ENCODE measurements at places on chromosomes 16 and 17.

DNA sequence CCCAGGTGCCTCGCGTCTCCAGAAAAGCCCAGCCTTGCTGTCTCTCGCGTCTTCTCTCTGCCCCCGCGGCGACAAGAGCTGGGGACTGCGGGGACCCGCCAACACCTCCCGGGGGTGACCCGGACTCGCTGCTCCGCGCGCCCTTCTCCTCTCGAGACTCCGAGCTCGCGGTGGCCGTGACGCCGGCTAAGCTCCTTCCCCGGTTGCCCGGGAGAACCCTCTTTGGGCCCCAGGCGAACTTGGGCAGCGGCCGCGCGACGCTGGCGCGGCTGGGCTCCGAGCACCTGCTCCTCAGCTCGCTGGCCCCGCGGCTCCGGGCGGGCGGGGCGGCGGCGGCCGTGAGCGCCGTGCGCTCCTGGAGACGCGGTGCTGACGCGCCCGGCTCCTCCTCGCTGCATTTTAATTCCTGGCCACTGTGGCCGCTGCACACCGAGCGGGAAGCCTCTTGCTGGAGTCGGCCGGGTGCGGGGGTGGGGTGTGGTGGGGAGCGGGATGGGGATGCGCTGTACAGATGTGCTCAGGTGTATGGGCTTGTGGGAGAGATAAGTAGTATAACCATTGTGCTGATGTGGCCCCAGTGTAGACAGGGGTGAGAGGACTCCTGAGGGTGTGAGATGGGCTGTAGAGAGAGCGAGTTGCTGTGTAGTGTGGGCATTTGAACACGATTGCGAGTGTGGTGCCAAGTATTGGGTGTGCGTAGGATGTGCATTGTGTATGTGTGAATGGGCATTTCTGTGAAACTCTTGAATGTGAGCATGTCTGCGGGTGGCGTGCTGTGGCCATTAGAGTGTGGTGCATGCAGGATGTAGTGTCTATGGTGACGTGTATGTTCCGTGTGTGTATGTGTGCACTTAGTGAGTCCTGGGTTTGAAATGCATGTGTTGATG lies at the start of gene ASIC2:
TSS of gene ASIC2 (minus strand) at position 315 of the 887 bp plus-strand sequence.
- DNase-seq = no peak

- DNase-seq = no peak
Measured at GRCh38 chr16:28318042-28318744, 25.9 kb downstream of the SBK1 start.

- DNase-seq = no peak
Measured at GRCh38 chr17:79590523-79590860, 20.4 kb downstream of the RBFOX3 start.

DNA sequence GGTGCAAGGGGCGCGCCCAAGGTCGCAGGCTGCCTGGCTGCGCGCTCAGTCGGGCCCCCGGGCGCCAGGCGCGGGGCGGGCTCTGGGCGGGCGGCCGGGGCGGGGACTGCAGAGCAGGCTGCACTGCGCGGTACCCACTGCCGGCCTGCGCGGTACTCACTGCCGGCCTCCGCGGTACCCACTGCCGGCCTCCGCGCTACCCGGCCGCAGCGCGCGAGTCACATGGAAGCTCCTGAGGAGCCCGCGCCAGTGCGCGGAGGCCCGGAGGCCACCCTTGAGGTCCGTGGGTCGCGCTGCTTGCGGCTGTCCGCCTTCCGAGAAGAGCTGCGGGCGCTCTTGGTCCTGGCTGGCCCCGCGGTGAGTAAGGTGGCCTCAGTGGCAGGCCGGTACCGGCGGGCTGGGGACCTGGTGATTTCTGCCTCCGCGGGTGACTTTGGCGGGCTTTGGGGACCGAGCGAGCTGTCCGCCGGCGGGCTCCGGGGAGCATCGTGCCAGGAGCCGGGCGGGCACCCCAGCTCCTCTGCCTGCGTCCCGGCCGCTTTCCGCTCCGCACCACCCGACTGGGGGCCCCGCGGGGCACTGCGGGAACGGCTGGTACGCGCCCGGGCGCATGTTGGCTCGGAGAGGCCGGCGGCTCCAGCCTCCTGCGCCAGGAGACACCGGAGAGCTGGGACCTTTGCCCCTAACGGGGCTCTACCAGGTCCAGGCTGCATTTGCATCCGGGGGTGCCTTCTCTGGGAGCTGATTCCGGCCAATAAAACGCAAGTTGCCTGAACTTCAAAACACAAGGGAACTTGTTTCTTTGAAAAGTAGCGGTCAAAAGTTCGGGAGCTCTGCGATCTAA lies at the start of gene SLC47A1:
TSS of gene SLC47A1 (plus strand) at position 137 of the 844 bp plus-strand sequence. CDS start at position 223, 86 bp downstream.
- no peak for DNase-seq

GRCh38 chr17:16027708-16028584 lies 28.3 kb downstream of the TTC19 start:
- peak; percentile 48 for DNase-seq

GRCh38 chr16:77637940-77638339 lies 84.4 kb upstream of the NUDT7 start:
- no peak for DNase-seq

GRCh38 chr17:46002311-46002972 lies 3.4 kb downstream of the STH start:
- DNase-seq = peak; percentile 57

GRCh38 chr17:56601591-56601990 lies 8.1 kb downstream of the NOG start:
- no peak for DNase-seq

GRCh38 chr17:49285716-49286115 lies 55.1 kb upstream of the PHOSPHO1 start:
- no peak for DNase-seq

GRCh38 chr17:10523064-10523463 lies 4.7 kb upstream of the MYH1 start:
- DNase-seq = no peak

DNA sequence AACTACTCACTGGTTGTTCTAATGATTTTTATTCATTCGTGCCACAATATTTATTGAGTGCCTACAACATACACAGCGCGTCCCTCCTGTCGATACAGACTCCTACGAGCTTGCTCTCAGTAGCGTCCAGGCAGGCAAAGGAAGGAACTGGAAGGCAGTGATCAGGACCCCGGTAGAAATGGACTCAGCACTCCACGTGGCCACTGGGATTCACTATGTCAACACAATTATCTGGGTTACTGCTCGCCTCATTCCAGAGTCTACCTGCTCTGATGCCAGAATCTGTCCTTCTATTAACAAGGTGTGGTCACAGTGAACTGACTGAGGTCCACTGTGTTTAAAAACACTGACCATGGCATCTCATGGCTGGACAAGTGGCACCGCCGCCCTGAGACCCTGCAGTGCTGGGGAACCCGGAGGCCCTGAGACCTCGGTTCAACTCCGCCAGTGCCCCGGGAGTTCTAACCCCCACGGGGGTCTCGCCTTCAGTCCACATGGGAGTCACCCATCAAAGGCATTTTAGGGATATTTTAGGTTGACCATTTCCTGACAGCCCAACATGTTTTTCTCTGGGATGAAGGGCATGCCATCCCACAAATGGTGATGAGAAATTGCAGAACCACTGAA lies 71.4 kb downstream of the ZFHX3 start:
- DNase-seq = no peak

DNA sequence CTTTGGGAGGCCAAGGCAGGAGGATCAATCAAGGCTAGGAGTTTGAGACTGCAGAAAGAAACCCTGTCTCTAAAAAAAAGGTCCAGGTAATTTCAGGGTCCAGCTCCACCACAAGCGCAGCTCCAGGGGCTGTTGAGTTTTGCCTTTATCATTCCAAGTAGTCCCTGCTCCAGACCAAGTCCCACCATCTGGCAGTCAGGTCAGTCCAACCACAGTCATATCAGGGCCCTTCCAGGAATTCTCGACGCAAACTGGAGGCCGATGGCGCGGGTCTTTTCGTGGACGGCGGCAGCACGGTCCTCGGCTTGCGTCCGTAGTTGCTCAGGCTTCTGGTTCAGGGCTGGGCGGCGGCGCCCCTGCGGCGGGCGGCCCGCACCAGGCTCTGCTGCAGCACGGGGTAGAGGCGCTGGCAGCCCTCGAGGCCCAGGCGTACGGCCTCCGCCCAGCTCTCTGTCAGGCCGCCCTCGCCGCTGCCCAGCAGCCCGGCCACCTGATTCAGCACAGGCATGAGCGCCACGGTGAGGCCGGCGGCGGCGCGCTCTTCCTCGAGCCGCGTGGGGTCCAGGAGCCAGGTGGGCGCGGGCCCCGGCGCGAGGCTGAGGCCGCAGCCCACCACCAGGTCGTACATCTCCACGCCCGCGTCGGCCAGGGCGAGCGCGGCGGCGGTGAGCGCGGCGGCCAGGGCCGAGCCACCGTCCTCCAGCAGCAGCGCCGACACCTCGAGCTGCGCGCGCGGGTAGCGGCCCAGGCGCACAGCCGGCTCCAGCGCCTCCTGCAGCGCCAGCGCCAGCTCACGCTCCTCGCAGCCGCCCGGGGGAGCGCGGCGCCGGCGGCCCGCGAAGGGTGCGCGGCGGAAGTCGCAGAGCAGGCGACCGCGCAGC lies 752 bp downstream of the EXOSC6 start:
- DNase-seq = peak; percentile 33

GRCh38 chr17:79188685-79189084 lies 114.1 kb downstream of the ENGASE start:
- no peak for DNase-seq

- DNase-seq = no peak
Measured at GRCh38 chr16:71754108-71754507, 29.6 kb upstream of the PHLPP2 start.

DNA sequence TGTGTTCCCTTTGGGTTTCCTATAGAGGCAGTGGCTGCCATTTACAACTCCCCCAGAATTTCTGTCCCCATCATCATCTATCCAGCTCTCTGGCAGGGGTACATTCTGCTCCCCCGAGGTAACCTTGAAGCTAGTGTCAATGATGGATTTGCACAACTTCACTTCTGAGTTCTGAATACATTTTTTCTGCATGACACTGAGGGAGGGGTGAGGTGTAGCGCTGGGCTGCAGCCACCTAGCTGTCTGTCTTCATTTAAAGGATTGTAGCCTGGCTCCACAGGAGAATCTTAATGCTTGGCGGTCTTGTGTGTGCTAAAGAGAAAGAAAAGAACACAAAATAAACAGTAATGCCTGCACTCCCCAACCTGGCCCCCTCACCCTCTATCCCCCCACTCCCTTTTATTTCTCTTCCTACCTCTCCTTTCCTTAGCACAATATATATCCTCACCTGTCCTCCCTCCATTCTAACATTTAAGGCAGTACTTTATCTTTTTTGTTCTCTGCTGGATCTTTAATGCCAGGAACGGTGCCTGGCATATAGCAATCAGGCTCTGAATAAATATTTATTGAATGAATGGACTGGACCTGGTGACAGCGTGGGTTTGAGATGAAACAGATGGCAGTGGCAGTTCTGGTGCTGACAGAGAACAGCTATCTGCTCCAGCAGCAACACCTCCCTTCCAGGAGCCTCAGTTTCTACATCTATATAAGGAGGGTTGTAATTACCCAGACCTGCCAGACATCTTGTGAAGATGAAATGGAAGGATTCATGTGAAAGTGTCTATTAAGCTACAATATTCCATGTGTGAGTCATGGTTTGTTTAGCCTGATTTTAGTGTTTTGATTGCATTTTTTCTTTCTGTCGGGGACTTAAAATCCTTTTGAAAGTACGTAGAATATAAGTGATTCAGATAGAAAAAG lies 163.5 kb upstream of the CDH11 start:
- no peak for DNase-seq

GRCh38 chr16:66928702-66929388 lies 3.5 kb upstream of the RRAD start:
- DNase-seq = no peak

GRCh38 chr17:17598003-17598402 lies 6.5 kb upstream of the PEMT start:
- DNase-seq = no peak

- no peak for DNase-seq
Measured at GRCh38 chr17:3271072-3271848, 26.9 kb downstream of the OR3A1 start.

- no peak for DNase-seq
Measured at GRCh38 chr17:2571523-2572303, 21.7 kb upstream of the PAFAH1B1 start.

GRCh38 chr17:55492781-55493341 lies 18.4 kb downstream of the SMIM36 start:
- no peak for DNase-seq

GRCh38 chr17:41772218-41772585 lies 14.3 kb downstream of the JUP start:
- DNase-seq = no peak

- DNase-seq = no peak
Measured at GRCh38 chr16:48126801-48127644, 28.8 kb downstream of the ABCC12 start.

- no peak for DNase-seq
Measured at GRCh38 chr16:66211651-66212050, 154.8 kb upstream of the CDH5 start.

DNA sequence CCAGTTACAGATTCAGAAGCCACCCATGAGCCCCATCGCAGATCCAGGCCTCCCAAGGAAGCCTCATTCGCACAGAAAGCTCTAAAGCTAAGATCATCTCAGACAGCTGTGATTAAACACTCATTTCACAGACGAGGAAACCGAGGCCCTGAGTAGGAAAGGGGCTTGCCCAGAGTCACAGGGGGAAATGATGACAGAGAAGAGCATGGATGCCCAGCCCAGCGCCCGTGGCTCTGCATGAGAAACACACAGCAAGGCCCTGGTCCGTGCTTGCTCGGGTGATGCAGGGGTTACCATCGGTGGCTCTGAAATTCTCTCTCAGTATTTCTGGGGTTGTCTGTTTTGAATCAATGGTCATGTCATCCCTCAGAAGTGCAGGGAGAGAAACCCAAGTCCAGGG lies 109.6 kb downstream of the C16orf78 start:
- no peak for DNase-seq

DNA sequence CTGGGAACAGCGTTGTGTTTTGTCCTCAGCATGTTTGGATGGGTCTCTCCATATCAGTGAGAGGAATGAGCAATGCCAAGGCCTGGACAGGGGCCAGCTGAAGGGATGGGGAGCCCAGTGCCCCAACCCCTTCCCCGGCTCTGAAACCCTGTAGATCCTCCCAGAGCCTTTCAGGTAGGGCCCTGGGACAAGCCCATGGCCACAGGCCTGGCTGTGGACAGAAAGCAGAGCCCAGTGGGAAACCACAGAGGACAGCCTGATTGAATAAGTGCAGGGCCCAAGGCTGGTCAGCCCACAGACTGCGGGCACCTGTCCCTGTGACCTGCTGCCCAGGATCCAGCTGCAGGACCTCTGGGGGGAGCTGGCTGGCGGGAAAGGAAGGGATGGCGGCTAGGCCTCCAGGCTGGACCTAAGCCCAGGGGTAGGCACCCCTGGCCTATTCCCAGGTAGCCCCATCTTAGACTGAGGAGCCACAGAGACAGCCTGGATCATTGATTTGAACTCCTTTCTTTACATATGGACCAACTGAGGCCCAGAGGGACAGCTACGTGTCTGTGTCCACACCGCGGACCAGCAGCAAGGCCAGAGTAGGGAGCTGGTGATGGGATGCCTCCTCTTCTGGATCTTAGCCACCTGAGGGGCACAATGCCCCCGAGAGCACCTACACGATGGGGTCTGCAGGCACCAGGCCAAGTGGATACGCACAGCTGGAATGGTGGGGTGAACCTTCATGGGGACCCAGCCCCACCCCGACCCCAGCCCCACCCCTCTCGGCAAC lies 1.3 kb downstream of the CCDC102A start:
- DNase-seq = no peak

- no peak for DNase-seq
Measured at GRCh38 chr16:48318630-48319029, 66.6 kb downstream of the SIAH1 start.
